ENCODE measurements at places on chromosomes 4 and X. TPM values are rescaled to one million over a fixed set of nuclear protein-coding genes. Genes with fewer than 3 reads are reported as not detected.

TRIM60 gene
- total RNA-seq: not detected

- DNase-seq: peak; percentile 57
- no peaks in the 10 kb centered on the region for H3K36me3 ChIP-seq
- no peaks in the 10 kb centered on the region for H3K27me3 ChIP-seq
- no peak overlapping the region for H3K4me3 ChIP-seq
- H3K27ac ChIP-seq: no peak overlapping the region
Measured at GRCh38 chr4:163681208-163681821, 186.8 kb downstream of the TMA16 start.

DNA sequence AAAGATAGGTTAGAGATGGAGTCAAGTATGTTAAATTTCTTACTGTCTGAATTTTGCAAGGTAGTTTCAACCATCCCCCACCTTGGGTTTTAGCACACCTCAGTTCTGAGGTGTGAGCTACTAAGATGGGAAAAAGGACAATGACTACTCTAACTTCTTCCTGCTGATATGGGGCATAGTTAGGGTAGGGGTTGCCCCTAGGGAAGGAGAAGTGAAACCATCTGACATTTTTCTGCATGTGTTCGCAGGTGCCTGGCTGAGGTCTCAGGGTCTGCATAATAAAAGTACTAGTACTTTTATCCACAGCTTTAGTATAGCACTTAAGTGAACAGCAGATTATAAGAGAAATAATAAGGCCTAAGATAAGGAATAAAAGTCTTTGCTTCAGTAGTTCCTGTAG lies 129.5 kb upstream of the CYSLTR1 start:
- H3K4me3 ChIP-seq: no peak overlapping the region
- no peak for DNase-seq
- H3K27ac ChIP-seq: no peak overlapping the region
- H3K27me3 ChIP-seq: no peaks in the 10 kb centered on the region
- H3K36me3 ChIP-seq: no peaks in the 10 kb centered on the region

DNA sequence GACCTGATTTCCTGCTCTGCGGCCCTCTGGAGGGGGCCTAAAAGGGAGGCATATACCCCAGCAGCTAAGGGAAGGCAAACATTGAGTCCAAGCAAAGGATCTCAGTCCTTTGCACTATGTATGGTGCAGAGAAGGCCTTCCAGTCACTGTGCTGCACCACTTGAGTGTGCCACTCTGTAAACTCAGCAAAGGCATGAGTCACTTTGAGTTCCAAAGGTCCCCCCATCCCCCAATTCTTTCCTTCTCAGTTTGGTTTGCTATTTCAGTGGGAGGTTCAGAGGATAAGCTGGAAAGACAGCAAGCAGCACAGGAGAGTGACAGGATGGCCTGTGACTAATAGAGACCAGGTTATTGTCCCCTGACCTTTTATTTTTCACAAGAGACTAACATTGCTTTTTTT lies 131.3 kb downstream of the FHDC1 start:
- no peak for DNase-seq
- H3K36me3 ChIP-seq: no peaks in the 10 kb centered on the region
- H3K4me3 ChIP-seq: no peak overlapping the region
- H3K4me1 ChIP-seq: no peaks in the 10 kb centered on the region

POU4F2 gene
- 0.06 TPM for total RNA-seq

GRCh38 chr4:91064157-91064853 lies 937.1 kb downstream of the CCSER1 start:
- H3K4me3 ChIP-seq: peak overlapping the region; percentile 4
- peak overlapping the region; percentile 87 for H3K27ac ChIP-seq
- H3K4me1 ChIP-seq: peaks cover 34% of the 10 kb centered on the region
- no peaks in the 10 kb centered on the region for H3K36me3 ChIP-seq
- H3K27me3 ChIP-seq: no peaks in the 10 kb centered on the region

DNA sequence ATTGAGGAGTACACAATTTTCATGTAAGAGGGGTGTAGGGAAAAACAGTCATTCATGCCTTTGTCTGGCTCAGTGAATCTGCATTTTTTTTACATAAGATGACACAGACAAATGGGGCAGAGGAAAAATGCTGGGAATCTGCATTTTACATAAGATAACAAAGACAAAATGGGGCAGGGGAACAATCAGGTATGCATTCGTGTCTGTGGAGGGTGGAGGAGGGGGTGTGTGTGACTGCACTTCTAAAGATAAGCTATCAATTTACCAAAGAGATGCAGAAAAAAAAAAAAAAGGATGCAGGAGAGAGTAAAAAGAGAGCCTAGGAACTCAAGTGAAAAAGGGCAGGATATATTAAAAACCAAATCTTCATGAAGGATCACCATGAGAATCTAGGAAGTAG lies 637.4 kb downstream of the ZNF674 start:
- no peak overlapping the region for H3K4me3 ChIP-seq
- H3K27me3 ChIP-seq: no peaks in the 10 kb centered on the region
- no peaks in the 10 kb centered on the region for H3K4me1 ChIP-seq
- H3K27ac ChIP-seq: no peak overlapping the region

DNA sequence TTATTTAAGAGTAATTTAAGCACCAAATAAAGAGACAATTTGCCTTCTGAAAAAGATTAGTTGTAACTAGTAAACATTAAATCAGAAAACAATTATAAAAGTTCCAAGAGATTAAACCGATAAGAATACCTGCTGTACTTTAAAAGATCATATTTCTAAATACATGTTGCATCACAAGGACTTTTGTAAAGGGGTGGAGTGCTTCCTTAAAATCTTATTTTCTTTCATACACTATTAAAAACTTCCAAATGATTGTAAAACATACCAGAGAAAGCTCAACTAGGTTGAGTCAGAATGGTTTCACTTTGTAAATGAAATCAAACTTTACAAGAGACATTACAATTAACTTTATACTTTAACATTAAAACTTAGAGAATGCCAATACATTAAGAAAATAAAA lies 41.8 kb downstream of the ACSL4 start:
- no peaks in the 10 kb centered on the region for H3K36me3 ChIP-seq
- DNase-seq: no peak
- no peaks in the 10 kb centered on the region for H3K27me3 ChIP-seq
- no peak overlapping the region for H3K27ac ChIP-seq

- no peaks in the 10 kb centered on the region for H3K4me1 ChIP-seq
- H3K27me3 ChIP-seq: 0 out of 2 replicates have a peak, but pooled peaks cover 2% of the 10 kb centered on the region
- H3K4me3 ChIP-seq: no peak overlapping the region
Measured at GRCh38 chr4:11495291-11495690, 66.6 kb upstream of the HS3ST1 start.

GRCh38 chr4:171644430-171645057 lies 168.7 kb upstream of the GALNTL6 start:
- DNase-seq: no peak
- no peaks in the 10 kb centered on the region for H3K27me3 ChIP-seq
- H3K36me3 ChIP-seq: no peaks in the 10 kb centered on the region
- no peak overlapping the region for H3K27ac ChIP-seq
- no peak overlapping the region for H3K4me3 ChIP-seq
